ENCODE measurements at places on chromosomes 4 and X.

- DNase-seq, result no peak
Measured at GRCh38 chrX:69065451-69065850, 99.8 kb downstream of the PJA1 start.

DNA sequence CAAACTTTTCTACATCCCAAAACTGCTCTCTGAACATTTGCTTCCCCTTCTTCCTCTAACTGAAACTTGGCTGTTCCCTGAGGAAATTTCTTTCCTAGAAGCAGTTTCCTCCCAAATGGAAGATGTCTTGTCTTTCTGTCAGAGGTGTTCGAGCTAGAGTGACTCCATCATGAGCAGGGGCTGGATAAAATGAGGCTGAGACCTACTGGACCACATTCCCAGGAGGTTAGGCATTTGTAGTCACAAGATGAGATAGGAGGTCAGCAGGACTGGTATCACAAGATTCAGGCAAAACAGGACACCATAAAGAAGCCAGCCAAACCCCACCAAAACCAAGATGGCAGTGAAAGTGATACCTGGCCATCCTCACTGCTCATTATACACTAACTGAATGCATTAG, 35.8 kb upstream of the PGRMC2 start:
- no peak for DNase-seq

GRCh38 chr4:5757091-5757490, 46.1 kb downstream of the EVC start:
- no peak for DNase-seq

DNA sequence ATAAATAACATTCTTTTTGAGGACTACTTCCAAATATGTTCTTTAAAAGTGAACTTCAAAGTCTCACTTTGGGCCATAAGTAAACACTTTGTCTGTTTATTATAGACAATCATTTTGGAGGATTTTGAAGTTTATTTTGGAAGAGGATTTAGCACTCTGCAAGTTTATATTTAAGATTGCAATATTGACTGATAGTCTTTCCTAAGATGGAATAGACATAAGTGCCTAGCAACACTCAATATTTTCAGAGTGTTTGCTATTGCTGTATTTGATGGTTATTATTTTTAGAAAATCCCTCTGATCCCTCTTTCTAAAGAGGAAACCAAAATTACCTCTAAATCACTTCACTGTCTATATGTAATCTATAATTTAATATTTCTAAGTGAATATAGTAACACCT, 42.8 kb upstream of the MAD2L1 start:
- no peak for DNase-seq

DNA sequence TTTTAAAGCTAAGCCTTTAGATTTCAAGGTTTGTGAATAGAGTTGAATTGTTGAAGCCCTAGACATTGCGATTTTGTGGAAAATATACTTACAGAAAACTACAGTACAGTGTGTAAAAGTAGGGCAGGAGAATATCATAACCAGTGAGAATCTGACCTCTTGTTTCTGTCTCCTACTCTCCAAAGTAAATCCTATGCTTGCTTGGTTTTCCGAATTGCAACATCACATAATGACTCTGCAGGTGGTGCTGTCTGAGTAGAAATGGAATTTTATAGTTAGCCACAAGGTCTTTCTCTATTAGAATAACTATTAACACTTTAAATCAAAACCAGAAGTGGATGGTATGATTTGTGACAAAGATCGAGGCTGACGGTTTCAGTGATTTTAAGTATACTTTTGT, 505.6 kb downstream of the RAPGEF2 start:
- no peak for DNase-seq

- no peak for DNase-seq
Measured at GRCh38 chrX:97045470-97045869, 161.8 kb downstream of the RPA4 start.

DNA sequence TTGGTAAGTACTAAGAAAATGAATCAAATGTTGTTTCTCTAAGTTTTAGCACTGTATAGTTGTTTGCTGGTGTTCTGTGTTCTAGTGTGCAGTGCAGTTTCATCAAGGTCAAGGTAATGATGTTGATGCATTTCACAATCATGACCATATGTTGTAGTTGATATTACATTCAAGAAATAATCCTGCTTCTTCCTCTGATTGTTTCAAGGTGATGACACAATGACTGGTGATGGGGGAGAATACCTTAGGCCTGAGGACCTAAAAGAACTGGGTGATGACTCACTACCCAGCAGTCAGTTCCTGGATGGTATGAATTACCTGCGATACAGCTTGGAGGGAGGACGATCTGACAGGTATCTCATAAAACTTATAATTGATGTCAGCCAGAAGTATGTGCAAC, 261.6 kb downstream of the ANK2 start:
- no peak for DNase-seq

GRCh38 chrX:53605004-53605403, 81.5 kb downstream of the HUWE1 start:
- DNase-seq, result no peak

DNA sequence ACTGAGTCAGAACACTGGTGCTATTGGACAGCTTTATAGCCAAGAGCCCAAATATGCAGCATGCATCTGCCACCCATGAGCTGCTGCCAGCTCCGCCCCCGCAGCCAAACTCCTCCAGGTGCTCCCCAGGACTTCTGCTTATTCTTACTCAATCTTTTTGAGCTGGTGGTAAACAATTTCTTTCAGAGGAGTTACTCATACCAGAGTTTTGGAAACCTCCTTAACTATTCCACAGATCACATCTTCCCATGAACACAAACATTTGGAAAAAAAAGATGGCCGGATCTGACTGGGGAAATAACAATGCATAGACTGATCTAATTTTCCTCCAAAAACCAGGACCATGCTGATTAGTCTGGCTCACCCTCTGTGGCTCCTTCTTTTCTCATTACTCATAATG, 399.9 kb downstream of the GPM6A start:
- no peak for DNase-seq

- DNase-seq, result no peak
Measured at GRCh38 chr4:167232805-167233684, 1.2 kb downstream of the SPOCK3 start.

GRCh38 chr4:26171941-26172340, 148.9 kb upstream of the RBPJ start:
- DNase-seq, result no peak

GRCh38 chr4:145804116-145804515, 124.2 kb downstream of the C4orf51 start:
- no peak for DNase-seq

DNA sequence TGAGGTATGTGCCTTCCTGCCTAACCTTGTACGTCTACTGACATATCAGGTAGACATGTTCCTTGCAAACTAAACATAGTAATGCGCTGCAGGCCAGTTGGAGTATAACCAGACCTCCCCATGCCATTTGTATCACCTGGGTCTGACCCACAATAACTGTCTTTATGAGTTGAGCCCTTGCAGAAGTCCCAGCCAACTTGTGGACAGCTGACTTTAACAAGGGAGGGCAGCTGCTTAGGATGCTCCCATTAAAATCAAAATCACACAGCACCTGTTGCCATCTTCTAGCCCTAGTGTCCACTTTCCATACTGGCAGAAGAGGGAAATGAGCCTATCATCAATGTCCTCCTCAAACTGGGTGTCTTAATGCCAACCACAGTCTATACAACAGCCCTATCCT, 41.6 kb downstream of the KANTR start:
- no peak for DNase-seq

- peak; percentile 88 for DNase-seq
Measured at GRCh38 chr4:1727117-1728031, 6.1 kb downstream of the TACC3 start.

GRCh38 chr4:124266721-124267120, 445.8 kb downstream of the ANKRD50 start:
- no peak for DNase-seq

DNA sequence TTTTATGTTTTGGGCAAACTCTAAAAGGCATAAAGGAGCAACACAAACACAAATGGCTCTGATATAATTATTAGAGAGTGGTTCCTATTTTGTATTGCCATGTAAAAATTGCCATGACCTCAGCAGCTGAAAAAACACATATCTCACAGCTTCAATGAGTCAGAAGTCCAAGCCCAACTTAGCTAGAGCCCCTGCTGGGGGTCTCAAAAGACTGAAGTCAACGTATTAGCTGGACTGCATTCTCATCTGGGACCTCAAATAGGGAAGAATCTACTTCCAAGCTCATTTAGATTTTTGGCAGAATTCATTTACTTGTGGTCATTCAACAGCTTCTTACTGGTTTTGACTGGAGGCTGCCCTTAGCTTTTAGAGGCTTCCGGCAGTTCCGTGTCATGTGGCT, 47.4 kb downstream of the FREM3 start:
- no peak for DNase-seq

- DNase-seq, result peak; percentile 32
Measured at GRCh38 chr4:103046416-103047290, 27.1 kb upstream of the SLC9B1 start.

GRCh38 chrX:72714478-72714916, 391 bp upstream of the PHKA1 start:
- DNase-seq, result no peak

GRCh38 chr4:47690611-47691010, 147.3 kb downstream of the CORIN start:
- no peak for DNase-seq

GRCh38 chrX:18698737-18699650, 8.5 kb upstream of the PPEF1 start:
- no peak for DNase-seq

DNA sequence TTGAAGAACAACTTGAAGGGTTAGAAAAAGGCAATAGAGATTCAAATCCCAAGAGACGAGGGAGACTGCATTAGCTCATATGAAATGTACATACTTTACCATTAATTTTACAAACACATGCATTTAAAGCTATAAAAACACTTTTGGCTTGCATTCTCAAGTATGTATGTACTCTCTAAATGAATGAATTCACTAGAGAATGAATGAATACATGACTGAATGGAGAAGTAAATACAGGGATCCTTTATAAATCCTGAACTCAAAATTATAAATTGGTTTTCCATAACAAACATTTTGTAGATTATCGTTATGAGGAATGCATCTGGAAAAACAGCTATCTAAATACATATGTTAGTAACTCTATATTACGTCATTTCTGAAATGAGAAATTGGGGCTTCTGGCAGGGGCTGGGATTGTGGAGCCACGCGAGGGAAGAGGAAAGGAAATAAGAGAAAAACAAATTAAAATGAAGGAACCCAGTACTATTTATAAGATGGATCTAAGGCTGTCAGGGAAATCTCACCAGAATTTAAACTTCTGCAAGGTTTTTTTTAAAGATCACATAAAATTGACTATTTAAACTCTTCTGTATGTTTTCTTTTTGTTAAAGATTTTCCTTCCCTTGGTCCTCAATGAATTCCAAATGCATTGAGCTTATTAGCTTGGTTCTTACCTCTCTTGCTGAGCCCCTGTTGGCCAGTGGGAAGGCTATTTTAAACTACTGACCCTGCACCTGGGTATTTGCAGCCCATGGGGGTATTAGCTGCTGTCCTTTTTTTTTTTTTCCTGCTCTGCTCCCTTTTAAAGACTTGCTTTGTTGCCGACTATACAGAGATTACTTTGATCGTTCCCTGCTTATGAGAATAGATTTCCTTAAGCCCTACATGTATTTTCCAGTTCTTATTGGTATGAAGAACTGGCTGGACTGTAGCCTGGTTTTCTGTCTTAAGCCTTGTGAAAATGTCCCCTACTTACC, 207.8 kb downstream of the ADGRL3 start:
- DNase-seq, result no peak

DNA sequence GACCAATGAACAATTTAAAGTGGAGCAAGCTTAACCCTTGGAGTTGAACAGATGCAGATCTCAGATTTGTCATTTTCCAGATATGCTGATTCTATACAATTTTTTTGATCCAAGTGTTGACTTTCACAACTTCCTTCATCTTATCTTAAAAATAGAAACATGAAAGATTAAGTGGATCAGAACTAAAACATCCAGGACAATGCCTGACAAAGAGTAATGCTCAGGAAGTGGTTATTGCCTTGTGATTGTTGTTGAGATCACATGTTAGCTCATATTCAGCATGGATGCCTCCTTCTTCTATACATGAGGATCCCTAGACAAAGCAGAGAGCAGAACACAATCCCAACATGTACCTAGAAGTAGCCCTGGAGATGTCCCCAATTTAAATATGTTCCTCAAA, 160.9 kb downstream of the PPARGC1A start:
- no peak for DNase-seq

GRCh38 chr4:120081726-120082125, 15.1 kb upstream of the MAD2L1 start:
- no peak for DNase-seq

- DNase-seq, result no peak
Measured at GRCh38 chr4:36402008-36402758, 120.8 kb downstream of the DTHD1 start.

DNA sequence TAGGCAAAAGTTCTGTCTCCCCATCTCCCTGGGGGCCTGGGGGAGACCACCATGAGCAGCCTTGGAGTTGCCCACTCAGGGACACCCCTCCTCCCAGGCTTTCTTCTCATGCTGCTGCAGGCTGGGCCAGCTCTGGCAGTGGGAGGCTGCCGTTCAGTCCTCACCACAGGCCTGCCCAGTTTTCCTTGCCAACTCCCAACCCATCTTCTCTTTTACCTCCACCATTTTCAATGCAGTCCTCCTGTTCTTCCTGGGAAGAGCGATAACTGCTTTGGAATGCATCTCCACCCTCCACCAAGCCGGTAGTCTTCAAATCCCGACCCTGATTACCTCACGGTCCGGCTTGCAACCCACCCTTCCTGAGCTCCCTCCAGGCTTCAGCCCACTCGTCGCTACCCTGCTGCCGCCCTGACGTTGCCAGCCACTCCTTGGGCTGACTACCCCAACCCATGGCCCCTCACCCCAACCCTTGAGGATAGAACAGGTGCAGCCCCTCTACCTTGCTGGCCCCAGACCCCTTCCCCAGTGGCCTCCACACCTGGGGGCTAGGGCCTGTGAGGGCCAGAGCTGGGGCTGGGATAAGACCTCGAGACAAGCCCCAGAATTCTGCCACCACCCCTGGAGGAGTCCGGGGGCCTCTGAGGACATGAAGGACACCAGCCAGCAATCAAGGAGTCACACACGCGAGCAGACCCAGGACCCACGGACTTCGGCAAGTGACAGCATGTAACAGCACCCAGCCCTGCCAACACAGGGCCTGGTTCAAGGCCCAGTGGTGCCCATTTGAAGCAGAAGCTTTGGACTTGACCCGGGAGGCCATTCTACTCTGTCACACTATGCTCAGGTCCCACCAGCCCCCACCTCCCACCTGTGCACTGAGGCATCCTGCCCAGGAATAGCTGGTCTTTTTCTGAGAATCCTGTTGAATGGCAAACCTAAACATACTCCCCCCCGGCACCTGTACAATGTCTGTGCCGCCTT, 9.2 kb downstream of the WDR1 start:
- DNase-seq, result no peak

DNA sequence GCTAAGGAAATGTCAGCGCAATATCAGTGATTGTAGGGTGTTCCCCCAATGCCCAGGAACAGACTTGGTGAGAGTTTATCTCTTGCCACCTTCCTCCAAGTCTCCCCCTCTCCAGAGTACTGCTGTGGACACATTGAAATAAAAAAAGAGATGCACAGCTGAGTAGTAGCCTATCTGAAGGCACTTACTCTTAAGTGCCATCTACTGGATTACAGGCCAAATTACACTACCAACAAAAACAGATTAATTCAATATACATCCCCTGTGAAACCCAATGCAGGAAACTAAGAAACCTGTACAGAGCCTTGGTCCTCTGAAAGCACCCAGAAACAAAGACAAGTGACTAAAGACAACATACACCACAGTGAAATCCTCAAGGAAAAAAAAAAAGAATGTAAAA, 460.3 kb downstream of the ZIC3 start:
- no peak for DNase-seq

- no peak for DNase-seq
Measured at GRCh38 chr4:166198516-166199310, 325.7 kb downstream of the TLL1 start.

All from HL-60 (cell line).